ENCODE measurements at places on chromosomes 3 and 15.

DNA sequence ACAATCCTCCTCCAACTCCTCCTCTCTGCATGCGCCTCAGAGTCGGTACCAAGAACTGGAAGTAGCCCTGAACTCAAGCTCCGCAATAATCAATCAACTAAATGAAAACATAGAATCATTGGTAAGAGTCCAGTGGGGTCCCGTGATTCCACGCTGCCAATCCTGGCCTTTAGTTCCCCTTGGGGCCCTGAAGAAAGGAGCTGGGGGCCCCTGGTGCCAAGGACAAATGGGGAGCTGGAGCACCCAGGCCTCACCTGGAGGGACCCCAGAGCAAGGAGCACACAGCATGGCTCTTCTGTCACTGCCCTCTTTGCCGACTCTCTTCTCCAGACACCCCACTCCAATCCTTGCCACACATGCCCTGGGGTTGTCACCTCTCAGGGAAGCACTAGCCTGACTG is 80.3 kb downstream of the ADAMTS7 start:
- no peaks in the 10 kb centered on the region for H3K4me1 ChIP-seq
- DNase-seq = no peak
- no peaks in the 10 kb centered on the region for H3K27me3 ChIP-seq
- no peak overlapping the region for H3K27ac ChIP-seq
- no peak overlapping the region for H3K4me3 ChIP-seq
- H3K36me3 ChIP-seq = no peaks in the 10 kb centered on the region

DNA sequence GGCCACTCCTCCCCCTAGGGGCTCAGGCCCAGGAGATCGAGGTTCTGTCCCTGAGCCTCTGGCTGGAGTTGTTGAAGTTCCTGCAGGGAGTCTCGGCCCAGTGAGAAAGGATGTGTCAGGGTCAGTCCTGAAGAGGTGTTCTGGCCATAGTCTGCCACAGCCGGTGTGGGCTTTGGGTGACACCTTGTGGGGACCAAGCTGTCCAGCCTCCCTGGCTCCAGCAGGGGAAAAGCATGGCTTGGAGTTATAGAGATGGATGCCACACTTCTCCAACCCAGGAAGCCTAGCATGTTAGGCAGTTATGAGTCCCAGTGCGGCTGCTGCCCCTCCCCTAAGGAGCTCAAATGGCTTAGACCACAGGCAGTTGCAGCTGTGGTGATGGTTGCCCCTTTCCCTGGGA is 945.6 kb upstream of the GBE1 start:
- DNase-seq = no peak
- H3K36me3 ChIP-seq = no peaks in the 10 kb centered on the region
- no peaks in the 10 kb centered on the region for H3K27me3 ChIP-seq
- H3K4me3 ChIP-seq = no peak overlapping the region

DNA sequence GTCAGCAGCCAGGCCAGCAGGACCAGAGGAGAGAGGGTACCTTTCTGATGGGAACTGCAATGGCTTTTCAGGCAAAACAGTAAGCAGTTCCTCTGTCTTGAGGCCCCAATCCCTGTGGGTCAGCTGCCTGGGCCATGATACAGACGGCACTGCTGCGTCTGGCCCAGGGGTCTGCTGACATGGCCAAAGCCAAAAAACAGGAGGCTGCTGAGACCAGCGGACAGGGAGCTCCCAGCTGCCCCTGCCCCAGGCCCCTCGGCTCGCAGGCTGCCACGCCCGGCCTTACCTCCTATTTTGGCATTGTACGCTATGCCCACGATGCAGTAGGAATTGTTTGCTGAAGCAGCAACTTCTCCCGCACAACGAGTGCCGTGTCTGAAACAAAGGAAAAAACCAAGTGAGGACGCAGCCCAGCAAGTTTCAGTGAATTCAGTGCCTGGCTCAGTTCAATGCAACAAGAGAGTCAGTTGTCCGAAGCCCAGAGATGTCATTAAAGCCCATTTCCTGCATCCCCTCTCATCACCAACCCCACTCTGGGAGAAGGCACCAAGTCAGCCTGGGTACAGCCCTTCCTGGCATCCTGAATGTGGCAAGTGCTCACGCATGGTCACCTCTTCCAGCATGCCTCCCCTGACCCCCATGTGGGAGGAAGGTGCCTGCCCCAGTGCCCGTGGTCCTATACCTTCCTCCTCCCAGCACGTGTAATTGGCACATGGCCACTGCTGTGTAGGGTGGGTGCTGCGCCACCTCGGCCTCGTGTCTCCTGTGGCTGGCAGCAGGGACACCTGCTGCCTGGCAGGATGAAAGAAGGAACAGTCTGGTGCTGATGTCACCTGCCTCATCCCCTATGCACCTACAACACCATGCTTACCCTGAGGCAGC is 61.7 kb downstream of the PCSK6 start:
- no peak for DNase-seq
- peaks cover 30% of the 10 kb centered on the region for H3K36me3 ChIP-seq
- no peak overlapping the region for H3K27ac ChIP-seq
- H3K27me3 ChIP-seq = no peaks in the 10 kb centered on the region

- H3K4me1 ChIP-seq = no peaks in the 10 kb centered on the region
- H3K27ac ChIP-seq = no peak overlapping the region
- no peak for DNase-seq
- H3K27me3 ChIP-seq = no peaks in the 10 kb centered on the region
- peaks cover 90% of the 10 kb centered on the region for H3K36me3 ChIP-seq
Observed at GRCh38 chr15:80514071-80514780, 110.0 kb downstream of the ARNT2 start.

DNA sequence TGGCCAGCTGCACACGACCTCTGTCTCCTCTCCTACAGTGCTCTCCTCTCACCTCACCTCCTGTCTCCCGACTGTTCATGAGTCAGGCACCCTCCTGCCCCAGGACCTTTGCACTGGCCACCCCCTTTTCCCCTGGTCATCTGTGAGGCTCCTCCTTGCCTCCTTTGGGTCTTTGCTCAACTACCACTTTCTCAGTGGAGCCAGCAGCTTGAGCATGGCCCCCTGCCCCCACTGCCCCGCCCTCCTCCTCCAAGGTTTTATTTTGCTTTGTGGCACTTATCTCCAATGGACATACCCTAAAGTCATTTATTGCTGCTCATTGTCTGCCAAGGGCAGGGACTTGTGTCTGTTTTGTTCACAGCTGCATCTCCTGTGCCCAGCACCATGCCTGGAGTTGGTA is 64.3 kb downstream of the MGLL start:
- H3K27ac ChIP-seq = no peak overlapping the region
- no peak overlapping the region for H3K4me3 ChIP-seq
- no peaks in the 10 kb centered on the region for H3K36me3 ChIP-seq

GRCh38 chr3:187896646-187897045 is 151.4 kb upstream of the BCL6 start:
- no peaks in the 10 kb centered on the region for H3K4me1 ChIP-seq
- no peak overlapping the region for H3K4me3 ChIP-seq
- H3K27ac ChIP-seq = no peak overlapping the region
- no peak for DNase-seq

Data from neuronal stem cell (in vitro differentiated cells).